ENCODE measurements at places on chromosomes 6 and 20.

GRCh38 chr6:31412506-31412905, 9.1 kb downstream of the MICA start:
- DNase-seq: no peak

GRCh38 chr6:9901376-9901775, 513.5 kb downstream of the TFAP2A start:
- DNase-seq: no peak

GRCh38 chr6:21163110-21163837, 430.3 kb upstream of the SOX4 start:
- DNase-seq: no peak

- DNase-seq: no peak
These were observed 23.0 kb upstream of the NFATC2 start for GRCh38 chr20:51565298-51566144.

GRCh38 chr6:18451756-18452155, 64.6 kb downstream of the RNF144B start:
- DNase-seq: no peak
